ENCODE measurements at places on chromosomes 12 and 14.
A peak's percentile ranks its signal among the peaks of the same experiment; 100 is the strongest.

- no peak for DNase-seq
These were observed 1036.1 kb downstream of the LRFN5 start for GRCh38 chr14:42642787-42643186.

GRCh38 chr14:91145391-91146160 lies 31.7 kb downstream of the DGLUCY start:
- DNase-seq: no peak

DNA sequence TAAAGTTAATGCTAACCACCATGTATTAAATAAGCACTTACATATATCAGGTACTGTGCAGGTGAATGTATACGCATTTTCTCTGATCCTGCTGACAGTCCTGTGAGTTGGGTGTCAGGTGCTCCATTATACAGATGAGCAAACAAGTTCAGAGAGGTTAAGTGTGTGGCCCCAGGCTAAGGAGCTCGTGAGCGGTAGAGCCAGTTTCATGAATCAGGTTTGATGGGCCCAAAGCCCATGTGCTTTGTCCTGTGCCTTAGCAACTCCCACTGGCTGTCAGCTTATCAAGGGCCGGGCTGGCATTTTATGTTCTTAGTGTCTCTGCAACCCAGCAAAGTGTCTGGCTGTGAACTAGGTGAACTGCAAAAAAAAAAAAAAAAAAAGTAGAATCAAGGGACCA lies 701.2 kb upstream of the TBX3 start:
- no peak for DNase-seq

GRCh38 chr14:61177279-61178225 lies 103.6 kb downstream of the TMEM30B start:
- no peak for DNase-seq

DNA sequence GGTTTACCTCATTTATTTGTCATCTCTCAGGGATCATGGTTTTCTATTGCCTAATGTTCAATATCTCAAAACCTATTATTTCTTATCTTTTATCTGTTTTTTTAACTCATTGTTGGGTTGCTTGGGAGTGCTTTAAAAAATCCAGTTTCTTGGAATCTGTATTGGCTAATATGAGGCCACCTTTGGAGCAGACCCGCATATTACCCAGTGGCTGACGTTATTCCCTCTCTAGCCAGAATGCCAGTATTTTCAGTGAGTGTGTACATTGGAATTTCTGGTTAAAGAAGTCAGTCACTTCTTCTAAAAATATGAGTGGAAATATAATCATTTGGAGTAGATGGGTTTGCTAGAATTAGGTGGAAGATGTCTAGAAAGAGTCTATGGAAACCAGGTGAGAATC lies 38.3 kb downstream of the PRMT8 start:
- DNase-seq: no peak

GRCh38 chr12:41910578-41911320 lies 233.9 kb downstream of the GXYLT1 start:
- DNase-seq: no peak

- DNase-seq: no peak
These were observed 93.8 kb downstream of the SLC38A6 start for GRCh38 chr14:61074852-61075251.

DNA sequence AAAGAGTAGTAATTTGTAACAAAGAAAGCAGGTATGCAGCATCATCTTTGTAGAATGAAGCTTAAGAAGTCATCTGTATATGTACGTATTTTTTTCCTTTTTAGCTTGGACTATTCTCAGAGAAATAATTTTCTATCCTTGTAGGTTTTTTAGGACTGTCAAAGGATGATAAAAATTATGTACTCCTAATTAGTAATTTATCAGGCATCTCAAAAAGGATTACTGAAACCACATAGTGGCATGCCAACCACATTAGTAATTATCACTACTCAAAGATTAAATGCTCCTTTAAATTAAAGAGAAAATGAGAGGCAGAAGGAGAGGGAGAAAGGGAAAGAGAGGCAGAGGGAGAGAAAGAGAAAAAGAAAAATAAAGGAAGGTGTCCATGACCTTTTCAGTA lies 17.3 kb downstream of the TTC8 start:
- DNase-seq: no peak

- DNase-seq: no peak
These were observed 15.7 kb upstream of the TMEM119 start for GRCh38 chr12:108613548-108613947.

DNA sequence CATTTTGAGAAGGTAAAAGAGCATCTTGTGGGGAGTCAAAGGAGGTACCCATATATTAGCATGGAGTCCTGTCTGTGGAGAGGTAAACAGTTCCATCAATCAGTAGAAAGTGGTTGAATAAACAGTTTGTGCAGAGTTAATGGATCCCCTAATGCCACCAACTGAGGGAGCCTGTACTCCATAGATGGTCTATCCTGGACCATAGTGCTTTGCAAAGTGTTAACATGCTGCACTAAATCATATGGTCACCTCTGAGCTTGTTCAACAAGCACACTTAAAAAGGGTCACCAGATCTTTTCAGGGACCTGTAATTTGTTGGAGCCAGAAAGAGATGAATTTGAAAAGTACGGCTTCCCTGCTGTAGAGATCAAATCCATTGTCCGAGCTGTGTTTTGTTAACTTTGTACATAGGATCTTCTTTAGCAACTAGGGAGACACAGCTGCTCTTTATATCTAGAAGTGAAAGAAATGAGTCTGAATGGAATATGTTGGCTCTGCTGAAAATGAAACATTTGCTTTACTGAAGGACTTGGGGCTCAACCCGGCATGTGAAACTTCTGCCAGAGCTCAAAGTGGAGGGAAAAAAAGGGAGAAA lies 366.4 kb downstream of the ETNK1 start:
- no peak for DNase-seq

DNA sequence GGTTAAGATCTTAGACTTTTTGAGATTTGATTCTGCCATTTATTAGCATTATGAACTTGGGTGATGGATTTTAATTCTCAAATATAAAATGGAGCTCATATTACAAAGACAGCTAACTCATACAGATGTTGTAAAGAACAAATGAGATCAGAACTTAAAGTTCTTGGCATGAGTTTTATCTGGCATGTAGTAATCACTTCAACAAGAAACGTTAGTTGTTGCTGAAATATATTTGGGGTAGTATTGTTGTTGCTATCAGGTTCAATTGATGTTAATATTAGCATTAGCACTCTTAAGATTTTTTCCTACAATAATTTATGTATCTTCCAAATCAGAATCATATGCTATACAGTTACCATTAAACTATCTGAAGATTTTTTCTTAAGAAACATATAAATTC lies 71.0 kb downstream of the SLC6A15 start:
- no peak for DNase-seq

GRCh38 chr14:74065746-74066575 lies 18.3 kb downstream of the ALDH6A1 start:
- no peak for DNase-seq

DNA sequence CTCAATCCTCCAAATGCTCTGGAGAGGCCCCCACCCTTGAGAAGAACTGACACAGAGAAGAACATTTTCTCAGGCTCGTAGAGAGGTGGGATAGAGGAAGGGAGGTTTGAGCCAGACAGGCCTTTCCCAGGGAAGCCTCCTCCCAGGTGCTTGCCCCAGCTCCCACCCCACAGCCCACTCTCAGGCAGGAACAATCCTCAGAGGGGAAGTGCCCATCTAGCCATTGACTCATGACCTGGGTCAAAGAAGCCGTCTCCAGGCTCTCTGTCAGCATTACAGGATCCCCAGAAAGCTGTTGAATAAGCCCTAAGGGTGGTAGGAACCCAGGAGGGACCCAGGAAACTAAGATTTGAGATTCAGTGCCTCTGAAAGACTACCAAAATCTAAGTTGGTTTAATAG lies 3.8 kb downstream of the AQP6 start:
- DNase-seq: no peak

- DNase-seq: no peak
These were observed 96.9 kb upstream of the TMPO start for GRCh38 chr12:98418357-98419075.

DNA sequence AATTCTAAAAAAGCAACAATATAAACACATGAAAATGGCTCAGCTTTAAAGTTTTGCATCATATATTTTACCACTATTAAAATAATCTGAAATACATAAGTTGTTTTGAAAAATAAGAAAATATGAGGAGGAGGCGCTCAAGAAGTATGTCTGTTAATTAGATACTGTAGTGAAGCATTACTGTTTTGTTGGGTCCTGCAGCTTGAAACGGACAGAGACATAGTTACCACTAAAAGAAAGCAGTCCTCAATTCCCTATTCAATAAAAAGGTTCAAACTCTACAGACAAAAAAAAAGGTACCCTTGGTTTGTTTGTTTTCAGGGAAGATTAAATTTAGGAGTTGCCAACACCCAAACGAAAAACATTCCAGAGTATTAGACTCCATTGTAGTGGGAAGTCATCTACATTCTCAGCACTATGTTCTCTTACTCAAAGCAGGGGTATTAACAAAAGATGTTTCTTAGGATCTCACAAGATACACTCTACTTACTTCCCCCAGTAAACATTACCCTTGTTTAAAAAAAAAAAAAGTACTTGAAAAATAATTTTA lies 3.0 kb downstream of the PAWR start:
- DNase-seq: no peak

- DNase-seq: no peak
These were observed 55.9 kb downstream of the PLEKHA5 start for GRCh38 chr12:19185262-19185929.

- DNase-seq: no peak
These were observed 241.8 kb upstream of the ATP2B1 start for GRCh38 chr12:89950421-89950820.

GRCh38 chr12:126493366-126494108 lies 1428.3 kb downstream of the AACS start:
- no peak for DNase-seq

DNA sequence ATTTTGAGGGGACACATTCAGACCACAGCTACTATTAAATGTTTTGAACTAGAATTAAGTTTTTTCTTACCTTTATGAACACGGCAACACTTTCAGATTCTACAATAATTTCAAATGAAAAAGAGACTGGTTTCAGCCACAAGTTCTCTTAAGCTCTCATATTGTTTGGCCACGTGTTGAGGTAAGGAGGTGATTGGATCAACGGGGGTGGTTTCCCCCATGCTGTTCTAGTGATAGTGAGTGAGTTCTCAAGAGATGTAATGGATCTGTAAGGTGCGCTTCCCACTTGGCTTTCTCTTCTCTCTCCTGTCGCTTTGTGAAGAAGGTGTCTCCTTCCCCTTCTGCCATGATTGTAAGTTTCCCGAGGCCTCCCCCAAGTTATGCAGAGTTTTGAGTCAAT lies 48.9 kb upstream of the DYRK2 start:
- no peak for DNase-seq

DNA sequence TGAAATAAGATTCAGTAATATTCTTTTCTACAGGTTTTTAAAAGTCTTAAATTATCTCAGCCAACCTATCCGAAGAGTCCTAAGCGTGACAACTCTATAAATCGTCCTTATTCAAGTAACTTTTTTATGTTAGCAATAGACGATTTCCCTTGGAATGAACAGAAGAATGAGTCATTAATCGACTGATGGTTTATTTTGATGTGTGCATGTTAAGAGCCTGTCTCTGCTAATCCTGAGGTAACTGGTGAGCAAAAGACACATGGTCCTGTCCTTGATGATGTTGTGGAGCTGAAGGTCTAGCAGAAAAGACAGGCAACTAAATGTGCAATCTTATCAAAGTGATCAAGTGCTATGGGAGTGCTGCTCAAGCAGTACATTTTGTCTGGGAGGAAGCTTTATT lies 80.4 kb downstream of the DAAM1 start:
- DNase-seq: no peak

DNA sequence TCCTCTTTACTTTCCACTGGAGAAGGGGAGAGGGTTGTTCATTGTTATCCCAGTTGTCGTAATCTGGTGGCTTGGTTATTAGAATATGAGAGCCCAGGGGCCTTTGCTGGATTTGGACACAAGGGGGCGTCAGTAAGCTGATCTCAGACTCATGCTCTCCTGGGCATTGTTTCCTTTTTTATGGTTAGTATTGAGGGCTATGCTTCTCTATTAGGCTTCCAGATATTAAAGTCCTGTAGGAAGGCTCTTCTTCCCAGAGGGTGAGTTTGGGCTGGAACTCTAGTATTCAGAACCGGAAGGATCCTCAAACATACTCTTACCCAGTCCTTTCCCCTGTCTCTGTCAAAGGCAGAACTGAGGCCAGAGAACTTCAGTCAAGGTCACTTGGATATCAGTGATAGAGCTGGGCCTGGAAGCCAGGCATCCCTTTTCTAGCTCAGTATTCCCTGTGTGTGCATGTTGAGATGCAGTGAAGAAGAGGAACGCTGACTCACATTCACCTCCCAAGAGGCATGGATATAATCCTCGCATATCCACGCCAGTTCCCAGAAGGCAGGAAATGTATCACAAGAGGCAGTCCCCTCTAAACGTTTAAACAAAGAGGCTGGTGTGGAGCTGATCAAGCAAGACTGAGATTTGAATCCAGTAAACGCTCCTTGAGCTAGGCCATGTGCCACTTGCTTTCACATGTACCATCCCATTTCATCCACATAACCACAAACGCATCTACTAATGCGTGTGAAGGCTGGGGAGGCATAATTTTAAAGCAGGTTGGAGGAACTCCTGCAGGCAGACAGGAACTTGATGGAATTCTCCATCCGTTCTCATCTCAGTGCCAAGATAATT lies 41.6 kb downstream of the UBE3B start:
- peak; percentile 18 for DNase-seq

DNA sequence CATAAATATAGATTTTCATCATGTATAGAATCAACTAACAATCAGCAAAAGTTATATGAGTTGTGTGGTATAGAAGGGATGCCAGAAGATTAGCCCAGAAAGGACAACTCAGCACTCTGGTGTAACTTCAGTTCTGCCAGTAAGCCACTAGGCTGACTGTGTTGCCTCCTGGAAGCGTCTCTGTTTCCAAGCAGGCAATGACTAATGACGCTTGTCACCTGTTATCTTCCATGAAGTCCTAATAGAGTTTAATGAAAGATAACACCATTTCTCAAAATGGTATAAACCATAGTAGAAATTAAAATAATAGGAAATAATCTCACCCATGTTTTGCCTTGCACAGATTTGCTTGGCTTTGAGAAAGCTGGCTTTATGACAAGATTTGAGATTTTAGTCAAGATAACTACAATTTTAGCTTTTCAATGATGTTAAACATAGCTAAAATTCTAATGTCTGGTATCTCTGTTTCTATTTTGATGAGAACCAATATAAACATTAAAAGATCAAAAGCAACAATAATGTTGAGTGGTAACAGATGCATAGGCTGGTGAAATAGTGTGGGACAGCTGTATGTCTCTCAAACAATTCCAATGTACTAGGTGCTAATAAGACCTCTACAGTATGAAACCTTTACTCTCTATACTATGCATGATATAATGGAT lies 9.0 kb upstream of the RNU6-7 start:
- no peak for DNase-seq

- DNase-seq: no peak
These were observed 15.8 kb upstream of the ORAI1 start for GRCh38 chr12:121610239-121611149.

- DNase-seq: no peak
These were observed 21.9 kb upstream of the MAP1LC3B2 start for GRCh38 chr12:116537101-116537904.

DNA sequence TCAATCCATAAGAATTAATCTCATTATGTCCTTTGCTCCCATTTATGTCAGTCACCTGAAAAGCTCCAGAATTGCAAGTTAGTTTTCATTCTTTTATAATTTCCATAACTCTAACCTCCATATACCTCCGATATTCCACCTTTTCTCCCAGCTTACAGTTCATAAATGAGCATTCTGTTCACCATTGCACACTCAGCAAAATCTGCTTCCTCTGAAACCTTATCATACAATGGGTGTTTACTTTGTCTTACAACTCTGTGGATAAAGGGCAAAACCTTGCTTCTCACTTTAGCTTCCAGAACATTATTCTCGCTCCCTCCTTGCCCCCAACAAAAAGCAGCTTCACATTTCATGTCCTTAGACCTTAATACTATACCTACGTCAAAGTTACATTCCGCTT lies 19.3 kb upstream of the SLCO1B1 start:
- no peak for DNase-seq
